ENCODE measurements at places on chromosomes 1 and 21.

GRCh38 chr1:86942743-86943142, 28.3 kb downstream of the HS2ST1 start:
- DNase-seq: no peak

- no peak for DNase-seq
These were observed 7.5 kb downstream of the KLHL21 start for GRCh38 chr1:6594977-6595740.

DNA sequence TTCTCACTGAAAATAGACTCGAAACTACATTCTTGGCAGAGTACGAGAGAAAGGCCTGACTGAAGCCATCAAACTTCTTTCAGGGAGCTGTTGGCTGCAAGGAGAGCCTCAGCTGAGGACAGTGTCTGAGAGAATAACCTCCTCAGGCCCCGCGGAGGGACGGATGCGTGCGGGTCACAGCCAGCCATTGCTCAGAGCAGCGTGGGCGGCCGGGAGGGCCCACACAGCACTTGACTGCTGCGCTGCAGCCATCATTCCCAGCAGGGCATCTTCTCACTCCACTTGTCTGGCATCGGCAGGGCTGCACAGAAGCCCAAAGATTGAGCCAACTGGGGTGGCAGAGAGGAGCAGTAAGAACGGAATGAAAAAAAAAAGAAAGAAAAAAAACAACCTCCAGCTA, 113.5 kb downstream of the XCL2 start:
- DNase-seq: no peak

DNA sequence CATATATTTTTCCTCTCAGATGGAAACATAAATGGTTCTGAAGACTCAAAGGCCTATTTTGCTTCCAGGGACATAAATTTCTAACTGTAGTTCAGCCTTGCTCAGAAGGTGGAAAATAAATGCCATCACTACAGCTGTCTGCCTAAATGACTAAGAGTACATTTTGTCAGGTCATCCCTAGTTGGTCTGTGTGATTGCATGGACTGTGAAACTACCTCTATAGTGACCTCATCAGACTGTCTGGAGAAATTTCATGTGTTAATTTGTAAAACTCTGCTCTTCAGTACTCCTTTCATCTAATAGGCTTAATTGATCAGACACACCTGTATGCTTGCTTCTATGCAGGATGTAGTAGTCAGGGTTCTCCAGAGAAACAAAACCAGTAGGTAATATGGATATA, 886.9 kb downstream of the AMY1C start:
- no peak for DNase-seq

DNA sequence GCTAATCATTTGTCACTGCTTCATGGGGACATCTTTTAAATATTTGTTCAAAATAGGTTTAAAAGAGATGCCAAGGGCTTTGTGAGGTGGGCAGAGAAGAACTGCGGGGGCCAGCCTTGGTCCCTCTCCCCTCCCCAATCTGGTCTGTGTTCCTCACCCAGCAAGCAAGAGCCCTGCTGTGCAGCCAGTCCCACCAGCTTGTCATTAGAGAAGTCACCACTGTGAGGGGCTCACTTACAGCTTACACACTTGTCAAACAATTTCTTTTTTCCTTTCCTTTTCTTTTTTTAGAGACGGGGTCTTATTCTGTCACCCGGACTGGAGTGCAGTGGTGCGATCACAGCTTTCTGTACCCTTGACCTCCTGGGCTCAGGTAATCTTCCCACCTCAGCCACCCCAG, 10.4 kb upstream of the CDK18 start:
- no peak for DNase-seq

DNA sequence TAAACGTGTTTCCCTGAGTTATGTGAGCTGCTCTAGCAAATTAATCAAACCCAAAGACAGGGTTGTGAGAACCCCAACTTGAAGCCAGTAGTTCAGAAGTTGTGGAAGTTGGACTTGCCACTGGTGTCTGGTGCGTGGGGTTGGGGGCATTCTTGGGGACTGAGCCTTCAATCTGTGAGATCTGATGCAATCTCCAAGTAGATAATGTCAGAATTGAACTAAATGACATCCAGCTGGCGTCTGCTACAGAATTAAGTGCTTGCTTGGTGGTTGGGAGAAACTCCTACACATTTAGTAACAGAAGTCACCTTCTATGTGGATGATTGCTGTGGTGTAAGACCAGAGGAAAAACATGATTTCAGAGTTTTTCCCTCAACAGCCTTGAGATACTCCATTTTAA, 207.4 kb downstream of the FGGY start:
- no peak for DNase-seq

DNA sequence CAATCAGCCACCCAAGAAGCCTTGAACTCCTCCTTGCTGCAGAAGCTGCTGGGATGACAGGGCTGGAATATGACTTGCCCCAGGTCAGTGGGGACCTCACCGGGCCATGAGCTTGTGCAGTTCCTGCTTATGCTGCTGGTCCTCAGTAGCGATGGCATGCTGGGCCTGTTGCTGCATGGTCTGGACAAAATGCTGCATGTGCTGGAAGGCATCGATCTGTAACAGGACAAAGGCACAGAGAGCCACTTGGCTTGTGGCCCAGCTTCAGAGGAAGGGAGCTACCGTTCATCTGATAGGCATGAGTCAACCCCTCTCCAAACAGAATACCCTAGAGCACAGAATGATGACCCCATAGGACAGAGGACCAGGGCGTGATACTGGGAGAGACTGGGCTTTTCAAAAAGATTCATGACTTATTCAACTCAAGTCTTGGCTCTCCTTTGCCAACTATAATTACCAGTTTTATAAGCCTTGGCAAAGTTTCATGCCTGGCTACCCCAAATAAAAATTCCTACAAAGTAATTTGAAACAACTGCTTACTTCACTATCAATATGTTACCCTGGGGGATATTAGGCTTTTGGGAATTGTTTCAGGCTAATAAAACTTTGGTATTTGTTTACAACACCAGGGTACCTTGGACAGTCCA, 34.7 kb upstream of the EXOSC10 start:
- peak; percentile 57 for DNase-seq

DNA sequence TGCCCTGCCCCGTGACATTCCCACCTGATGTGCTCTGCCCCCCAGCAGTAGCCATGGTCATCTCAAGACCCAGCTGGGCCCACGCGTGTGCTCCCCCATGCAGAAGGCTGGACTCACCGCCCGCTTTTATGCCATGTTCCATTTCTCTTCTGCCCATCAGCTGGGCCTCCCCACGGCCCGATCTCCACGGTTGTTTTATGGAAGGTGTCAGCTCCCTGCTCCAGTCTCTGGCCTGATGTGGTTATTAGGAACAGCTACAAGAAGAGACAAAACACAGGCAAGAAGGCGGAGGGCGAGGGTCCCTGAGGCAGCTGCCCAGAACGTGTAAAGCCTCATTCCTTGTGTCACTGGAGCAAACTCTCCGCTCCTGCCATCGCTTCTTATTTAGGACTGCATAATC, 50.2 kb upstream of the DISP3 start:
- no peak for DNase-seq

GRCh38 chr1:184373155-184373554, 13.7 kb upstream of the C1orf21 start:
- no peak for DNase-seq

- no peak for DNase-seq
These were observed 161.7 kb upstream of the EDN2 start for GRCh38 chr1:41646186-41646585.

GRCh38 chr1:160727316-160727640, 11.8 kb upstream of the SLAMF7 start:
- DNase-seq: no peak

DNA sequence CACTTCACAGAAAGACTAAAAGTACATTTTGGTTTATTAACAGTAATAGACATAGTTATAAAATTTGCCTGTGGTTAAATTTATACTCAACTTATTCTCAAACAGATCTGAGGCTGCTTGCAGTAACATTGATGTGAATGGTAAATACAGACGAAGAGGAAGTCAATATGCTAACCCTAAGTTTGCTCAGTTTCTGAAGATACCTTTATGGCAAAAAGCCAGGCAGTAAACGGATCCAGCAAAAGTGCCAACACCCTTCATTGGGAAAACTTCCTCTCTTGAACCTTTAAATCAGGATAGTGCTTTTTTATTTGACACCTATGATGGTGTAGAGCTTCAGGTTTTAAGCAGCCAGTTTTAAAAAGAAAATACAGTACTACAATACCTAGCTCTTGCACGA, 16.6 kb upstream of the CCDC181 start:
- no peak for DNase-seq

DNA sequence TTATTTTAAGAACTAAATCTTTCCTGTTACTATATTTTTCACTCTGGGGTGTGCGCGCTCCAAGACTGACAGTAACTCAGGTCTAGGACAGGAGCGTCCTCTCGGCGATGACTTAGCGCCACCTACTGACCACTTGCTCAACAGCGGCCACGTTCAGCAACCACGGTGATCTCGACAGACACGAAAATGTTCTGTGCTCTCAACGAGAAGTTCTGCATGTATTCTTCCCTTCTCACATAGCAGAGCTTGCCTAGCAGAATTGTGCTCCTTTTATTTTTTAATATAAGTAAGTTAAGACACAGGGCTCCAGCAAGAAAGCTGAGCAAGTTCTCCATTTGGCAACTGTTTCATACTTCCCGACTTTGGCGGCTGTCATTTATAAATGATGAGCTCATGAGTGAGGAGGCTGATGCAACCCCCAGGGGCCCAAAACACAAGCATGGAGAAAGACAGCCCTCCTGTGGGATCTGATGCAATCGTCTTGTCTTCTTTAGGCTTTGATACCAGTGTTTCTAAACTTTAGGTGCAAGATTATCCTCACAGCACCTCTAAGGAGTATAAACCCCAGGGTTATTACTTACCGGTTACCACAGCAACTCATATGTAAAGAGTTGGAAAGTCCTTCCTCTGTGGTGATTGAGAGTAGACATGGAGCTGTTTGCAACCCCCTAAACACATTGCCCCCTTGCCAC, 92.6 kb downstream of the HHIPL2 start:
- peak; percentile 94 for DNase-seq
